ENCODE measurements at places on chromosomes 2 and 18. TPM values are rescaled to one million over a fixed set of nuclear protein-coding genes. Genes with fewer than 3 reads are reported as not detected.

SFT2D3 gene
- total RNA-seq = 4.7 TPM

SCN1A gene
- 0.13 TPM for total RNA-seq

COL5A2 gene
- total RNA-seq = 889 TPM

MAPRE3 gene
- total RNA-seq = 11.7 TPM

MALL gene
- 48.5 TPM for total RNA-seq

MARCO gene
- not detected for total RNA-seq

TMEM169 gene
- total RNA-seq = 0.83 TPM

RGPD8 gene
- total RNA-seq = 23.0 TPM

SPP2 gene
- not detected for total RNA-seq

ANKAR gene
- total RNA-seq = 4.3 TPM

BMP10 gene
- total RNA-seq = not detected

NYAP2 gene
- not detected for total RNA-seq

QPCT gene
- 8.8 TPM for total RNA-seq

HIBCH gene
- 15.8 TPM for total RNA-seq

CLEC4F gene
- not detected for total RNA-seq

SIX2 gene
- 6.2 TPM for total RNA-seq

AOX1 gene
- total RNA-seq = 13.0 TPM

VSNL1 gene
- 0.66 TPM for total RNA-seq

IL36RN gene
- not detected for total RNA-seq

SCN3A gene
- 0.40 TPM for total RNA-seq

PLA2R1 gene
- 33.7 TPM for total RNA-seq

B3GNT2 gene
- 20.1 TPM for total RNA-seq

FEV gene
- not detected for total RNA-seq

SLC8A1 gene
- total RNA-seq = 116 TPM

ANKRD62 gene
- total RNA-seq = not detected

GNAL gene
- 0.20 TPM for total RNA-seq

C18orf54 gene
- total RNA-seq = 2.7 TPM

PGAP1 gene
- total RNA-seq = 14.0 TPM

PLGLB2 gene
- total RNA-seq = 1.3 TPM

IHH gene
- not detected for total RNA-seq

MGAT4A gene
- 0.86 TPM for total RNA-seq

ERMN gene
- total RNA-seq = 1.1 TPM
